ENCODE measurements at places on chromosomes 5 and 9.
A peak's percentile ranks its signal among the peaks of the same experiment; 100 is the strongest.

DNA sequence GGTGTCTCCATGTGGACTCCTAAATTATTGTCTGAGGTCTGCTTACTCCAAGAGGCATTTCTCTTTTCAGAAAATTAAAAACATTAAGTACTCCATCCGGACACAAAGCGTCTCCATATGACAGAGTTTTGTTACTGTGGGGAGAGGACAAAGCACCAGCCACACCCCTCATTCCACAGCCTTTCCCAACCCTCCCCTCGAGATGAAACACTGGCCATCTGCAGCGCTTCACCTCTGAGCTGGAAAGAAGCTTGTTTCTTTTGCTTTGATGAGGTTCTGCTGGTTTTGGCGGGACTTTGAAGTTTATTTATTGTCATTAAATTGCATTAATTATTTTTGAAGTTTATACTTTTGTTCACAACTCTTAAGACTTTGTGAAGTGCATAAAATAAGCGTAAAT lies 27.6 kb upstream of the NKD2 start:
- no peak for DNase-seq

GRCh38 chr5:97458851-97459250 lies 275.8 kb upstream of the RIOK2 start:
- DNase-seq, result no peak

DNA sequence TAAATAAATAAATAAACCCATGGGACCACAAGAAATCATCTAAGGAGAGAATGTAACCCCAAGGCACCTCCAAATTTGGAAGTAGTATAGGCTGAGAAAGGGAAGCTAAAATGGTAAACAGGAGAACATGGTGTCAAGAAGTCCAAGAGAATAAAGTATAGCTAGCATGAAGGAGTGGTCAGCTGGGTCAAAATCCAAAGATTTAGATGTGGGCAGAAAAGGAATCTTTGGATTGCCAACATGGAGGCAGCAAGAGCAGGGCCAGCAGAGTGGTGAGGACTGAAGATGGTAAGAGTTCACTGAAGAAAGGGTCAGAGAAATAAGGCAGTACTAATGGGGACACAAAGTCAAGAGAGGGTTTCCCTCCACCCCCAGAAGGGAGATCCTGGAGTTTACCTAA lies 53.0 kb downstream of the TSSK1B start:
- DNase-seq, result no peak

- no peak for DNase-seq
Measured at GRCh38 chr9:128102861-128103588, 24.5 kb downstream of the PTGES2 start.

GRCh38 chr5:68343421-68343826 lies 127.9 kb downstream of the PIK3R1 start:
- peak; percentile 87 for DNase-seq

GRCh38 chr9:114804505-114804904 lies 1.3 kb downstream of the TNFSF15 start:
- DNase-seq, result peak; percentile 95

DNA sequence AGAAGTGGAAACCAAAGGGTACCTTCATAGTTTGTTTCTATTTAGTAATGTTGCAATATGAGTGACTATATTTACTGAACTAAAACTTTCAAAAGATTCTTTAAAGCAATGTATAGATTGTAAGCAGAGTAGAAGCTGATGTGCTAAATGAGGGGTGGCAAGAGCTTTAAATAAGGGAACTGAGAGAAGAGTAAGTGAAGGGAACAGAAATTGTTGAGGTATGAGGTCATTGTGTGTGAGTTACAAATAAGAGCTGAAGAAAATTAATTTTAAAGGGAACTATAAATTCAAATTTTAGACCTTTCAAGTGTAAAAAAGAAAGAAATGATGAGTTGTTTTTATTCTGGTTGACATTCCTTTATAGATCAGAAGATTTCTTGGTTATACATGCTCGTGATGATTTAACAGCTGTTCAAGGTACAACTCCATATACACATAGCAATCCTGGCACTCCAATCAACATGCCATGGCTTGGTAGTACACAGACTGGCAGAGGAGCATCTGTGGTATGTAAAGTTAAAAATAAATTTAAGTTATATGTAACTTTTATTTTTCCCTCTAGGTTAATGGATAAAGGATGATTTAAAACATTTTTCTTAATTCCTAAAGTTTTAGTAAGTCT lies 135.1 kb upstream of the TNFAIP8 start:
- DNase-seq, result peak; percentile 11

- DNase-seq, result no peak
Measured at GRCh38 chr9:100058699-100059579, 39.9 kb downstream of the ERP44 start.

- no peak for DNase-seq
Measured at GRCh38 chr9:134263596-134263995, 62.7 kb upstream of the RXRA start.

- no peak for DNase-seq
Measured at GRCh38 chr5:39201781-39202596, 17.4 kb downstream of the FYB1 start.

DNA sequence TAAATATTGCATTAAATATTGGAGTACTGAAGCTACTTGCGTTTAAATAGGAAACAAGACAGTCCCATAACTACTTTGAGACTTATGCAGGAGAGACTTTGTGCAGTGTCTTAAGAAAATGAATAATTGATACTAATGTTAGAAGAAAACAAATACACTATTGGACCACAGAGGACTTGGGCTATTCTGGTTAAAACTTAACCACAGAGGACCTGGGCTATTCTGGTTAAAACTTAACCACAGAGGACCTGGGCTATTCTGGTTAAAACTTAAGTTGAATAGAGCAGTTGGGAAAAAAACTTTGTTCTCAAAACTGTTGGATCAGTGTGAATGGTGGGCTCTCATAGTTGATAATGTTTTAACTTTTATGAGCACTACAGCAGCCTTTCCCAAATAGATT lies 141.7 kb downstream of the WDR70 start:
- no peak for DNase-seq

DNA sequence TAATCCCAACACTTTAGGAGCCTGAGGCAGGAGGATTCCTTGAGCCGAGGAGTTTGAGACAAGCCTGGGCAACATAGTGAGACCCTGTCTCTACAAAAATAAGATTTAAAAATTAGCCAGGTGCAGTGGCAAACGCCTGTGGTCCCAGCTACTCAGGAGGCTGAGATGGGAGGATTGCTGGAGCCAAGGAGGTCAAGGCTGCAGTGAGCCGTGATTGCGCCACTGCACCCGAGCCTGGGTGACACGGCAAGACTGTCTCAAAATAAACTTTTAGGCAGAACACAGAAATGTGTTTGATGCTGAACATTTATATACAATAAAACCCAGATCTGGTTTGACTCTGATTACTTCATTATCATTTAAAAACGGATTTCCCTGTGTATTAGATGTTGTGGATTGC lies 4.9 kb downstream of the ENTR1 start:
- DNase-seq, result no peak

DNA sequence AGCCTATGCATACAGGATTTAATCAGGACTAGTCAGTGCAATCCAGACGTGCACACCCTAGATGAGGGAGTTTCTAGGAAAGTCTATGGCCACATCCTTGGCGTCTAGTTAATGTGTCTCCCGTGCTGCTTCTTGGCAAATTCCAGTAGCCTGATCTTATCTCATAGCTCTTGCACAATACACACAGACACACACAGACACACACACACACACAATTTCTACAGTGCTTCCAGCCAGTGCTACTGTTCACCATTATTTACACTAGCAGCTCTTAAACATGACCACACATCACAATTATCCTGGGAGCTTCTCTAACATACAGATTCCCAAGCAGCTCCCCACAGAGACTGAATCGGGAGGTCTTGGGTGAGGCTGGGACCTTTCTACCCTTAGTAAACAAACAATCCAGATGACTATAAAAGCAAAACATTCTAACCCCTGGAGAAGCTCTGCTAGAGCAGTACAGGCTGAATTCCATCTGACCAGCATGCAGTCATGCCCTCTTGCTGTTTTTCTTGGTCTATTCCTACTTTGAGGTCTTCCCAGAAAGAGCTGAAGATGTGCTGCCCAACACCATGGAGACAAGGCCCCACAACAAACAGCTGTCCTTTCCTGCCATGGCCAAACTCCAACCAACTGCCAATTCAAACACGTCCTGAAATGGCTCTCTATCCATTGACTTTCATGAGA lies 236.6 kb downstream of the DEPDC1B start:
- DNase-seq, result peak; percentile 95

- DNase-seq, result peak; percentile 33
Measured at GRCh38 chr5:52661903-52662595, 125.7 kb upstream of the ITGA1 start.

- DNase-seq, result no peak
Measured at GRCh38 chr5:68378204-68378820, 162.8 kb downstream of the PIK3R1 start.

- DNase-seq, result no peak
Measured at GRCh38 chr5:139414581-139415130, 10.8 kb upstream of the SPATA24 start.

DNA sequence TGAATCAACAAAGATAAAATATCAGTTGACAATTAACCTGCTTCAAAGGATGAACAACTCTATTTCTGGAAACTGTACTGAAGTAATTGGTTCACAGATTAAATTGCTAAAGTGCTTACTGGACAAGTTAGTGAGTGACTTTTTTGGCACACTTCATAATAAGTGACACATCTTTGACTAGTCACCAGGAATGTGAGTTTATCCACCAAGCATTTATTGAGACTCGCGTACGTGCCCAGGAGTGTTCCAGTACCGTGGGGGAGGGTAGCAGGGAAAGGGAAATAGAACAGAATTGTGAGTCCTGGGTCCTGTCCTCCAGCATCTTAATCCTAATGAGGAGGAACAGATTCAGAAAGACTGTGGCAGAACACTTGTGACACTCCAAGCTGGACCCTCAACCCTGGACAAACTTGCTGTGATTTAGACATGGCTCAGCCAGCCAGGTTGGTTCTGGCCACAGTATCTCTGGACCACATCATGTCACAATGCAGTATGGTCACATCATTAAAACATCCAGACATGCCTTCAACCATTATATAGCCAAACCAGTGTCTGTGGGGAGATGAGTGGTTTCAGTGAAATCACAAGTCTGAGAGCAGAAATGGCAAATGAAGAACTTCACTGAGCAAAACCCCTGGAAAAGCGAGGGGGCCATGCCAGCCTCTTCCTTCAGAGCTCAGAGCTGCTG lies 623.1 kb downstream of the BNC2 start:
- DNase-seq, result no peak

DNA sequence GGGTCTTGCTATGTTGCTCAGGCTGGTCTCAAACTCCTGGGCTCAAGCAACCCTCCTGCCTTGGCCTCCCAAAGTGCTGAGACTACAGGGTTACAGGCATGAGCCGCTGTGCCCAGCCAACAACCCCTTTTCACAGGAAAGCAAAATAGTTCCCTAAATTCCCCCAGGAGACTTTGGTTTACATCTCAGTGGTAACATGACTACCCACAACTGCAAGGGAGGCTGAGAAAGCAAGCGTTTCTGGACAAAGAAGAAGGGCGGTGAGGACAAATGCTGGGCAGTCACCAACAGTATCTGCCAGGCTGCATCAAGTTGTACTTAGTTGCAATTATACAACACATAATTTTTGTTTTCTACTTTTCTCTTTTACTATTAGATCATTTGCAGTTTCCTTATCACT lies 7.4 kb upstream of the ADGRD2 start:
- DNase-seq, result no peak

DNA sequence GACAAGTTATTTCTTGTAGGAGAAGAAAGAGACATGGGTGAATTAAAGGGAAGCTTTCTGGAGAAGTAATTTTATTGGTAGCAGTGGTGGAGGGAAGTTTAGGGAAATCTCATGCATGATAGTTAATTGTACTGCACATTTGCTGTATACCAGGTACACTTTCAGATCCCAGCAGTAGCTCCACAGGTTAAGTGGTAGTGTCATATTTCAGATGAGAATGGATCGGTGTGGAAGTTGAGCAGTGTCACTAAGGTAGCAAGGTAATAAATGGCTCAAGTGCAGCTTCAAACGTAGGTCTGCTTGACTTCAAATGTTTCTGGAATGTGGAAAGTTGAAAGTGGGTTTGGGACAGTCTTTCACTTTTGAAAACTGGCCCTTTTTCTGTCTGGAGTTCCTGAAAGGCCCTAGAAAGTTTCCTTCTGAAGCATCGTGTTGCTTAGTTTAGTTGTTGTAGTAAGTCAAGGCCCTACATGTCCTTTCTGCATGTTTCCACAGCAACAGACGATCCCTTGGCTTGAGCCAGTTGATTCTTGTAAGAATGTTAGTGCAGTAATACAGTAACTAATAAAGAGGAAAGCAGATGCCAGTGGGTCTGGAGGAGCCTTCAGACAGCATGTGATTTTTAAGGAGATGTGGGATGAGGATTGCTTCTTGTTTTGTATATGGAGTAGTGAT lies 3.7 kb downstream of the CLTA start:
- peak; percentile 67 for DNase-seq

- DNase-seq, result no peak
Measured at GRCh38 chr5:55146080-55146479, 13.9 kb upstream of the GPX8 start.

DNA sequence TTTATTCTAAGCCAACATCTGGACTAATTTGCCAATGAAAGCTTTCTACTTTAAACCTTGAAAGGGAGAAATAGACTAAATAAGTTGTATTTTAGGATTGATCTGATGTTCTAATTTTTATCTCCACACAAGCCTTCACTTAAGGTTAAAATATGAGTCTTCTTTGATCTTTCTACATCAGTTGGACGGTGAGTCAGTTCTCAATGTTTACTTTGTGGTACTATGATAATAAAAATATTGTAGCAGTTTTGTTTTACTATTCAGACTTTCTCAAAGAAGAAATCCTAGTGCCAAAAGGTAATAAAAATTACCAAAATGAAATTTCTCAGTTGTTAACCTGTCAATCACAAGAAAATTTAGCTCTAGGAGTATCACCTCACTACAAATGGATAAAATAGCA lies 203.5 kb upstream of the RGMB start:
- DNase-seq, result peak; percentile 68

DNA sequence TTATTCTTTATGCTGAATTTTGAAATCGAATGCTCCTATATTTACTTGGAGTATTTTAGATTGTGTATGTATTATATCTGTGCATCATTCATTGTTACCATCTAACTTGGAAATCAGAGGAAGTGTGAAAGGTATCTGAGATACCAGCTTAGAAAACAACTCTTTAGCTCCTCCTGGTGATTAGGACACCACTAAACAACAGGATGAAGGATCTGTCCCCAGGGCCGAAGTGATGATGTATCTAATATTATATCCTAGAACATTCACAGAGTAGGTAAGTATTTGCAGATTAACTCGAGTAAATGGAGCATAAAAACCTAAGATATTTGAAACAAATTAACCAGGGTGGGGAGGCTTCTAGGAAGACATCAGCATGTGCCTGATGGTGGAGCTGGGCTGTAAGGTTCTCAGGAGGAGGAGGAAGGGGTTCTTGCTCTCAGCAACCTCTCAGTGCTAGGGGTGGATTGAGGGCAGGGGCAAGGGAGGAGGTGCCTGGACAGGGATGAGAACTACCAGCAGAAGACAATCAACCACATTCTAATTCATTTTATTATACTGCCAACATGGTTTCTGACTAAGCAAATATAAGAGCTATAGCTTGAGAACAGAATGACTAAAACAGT lies 2.6 kb upstream of the NFIL3 start:
- DNase-seq, result peak; percentile 82

- DNase-seq, result no peak
Measured at GRCh38 chr5:11801061-11801460, 103.2 kb downstream of the CTNND2 start.

GRCh38 chr5:9361835-9362234 lies 184.0 kb downstream of the SEMA5A start:
- peak; percentile 85 for DNase-seq
